ENCODE measurements at places on chromosomes 7 and 10. TPM values are rescaled to one million over a fixed set of nuclear protein-coding genes. Genes with fewer than 3 reads are reported as not detected.

MORN4 gene
- 5.3 TPM for total RNA-seq

FEZF1 gene
- total RNA-seq: not detected

NCF1 gene
- 0.35 TPM for total RNA-seq

RELN gene
- not detected for total RNA-seq

KCND2 gene
- total RNA-seq: not detected

CACNB2 gene
- not detected for total RNA-seq

TBC1D12 gene
- total RNA-seq: 0.35 TPM

NMT2 gene
- total RNA-seq: 20.6 TPM

- no peak overlapping the region for H3K27ac ChIP-seq
- H3K4me3 ChIP-seq: no peak overlapping the region
- no peaks in the 10 kb centered on the region for H3K4me1 ChIP-seq
These were observed 55.2 kb upstream of the DKK1 start for GRCh38 chr10:52258799-52259425.

DNA sequence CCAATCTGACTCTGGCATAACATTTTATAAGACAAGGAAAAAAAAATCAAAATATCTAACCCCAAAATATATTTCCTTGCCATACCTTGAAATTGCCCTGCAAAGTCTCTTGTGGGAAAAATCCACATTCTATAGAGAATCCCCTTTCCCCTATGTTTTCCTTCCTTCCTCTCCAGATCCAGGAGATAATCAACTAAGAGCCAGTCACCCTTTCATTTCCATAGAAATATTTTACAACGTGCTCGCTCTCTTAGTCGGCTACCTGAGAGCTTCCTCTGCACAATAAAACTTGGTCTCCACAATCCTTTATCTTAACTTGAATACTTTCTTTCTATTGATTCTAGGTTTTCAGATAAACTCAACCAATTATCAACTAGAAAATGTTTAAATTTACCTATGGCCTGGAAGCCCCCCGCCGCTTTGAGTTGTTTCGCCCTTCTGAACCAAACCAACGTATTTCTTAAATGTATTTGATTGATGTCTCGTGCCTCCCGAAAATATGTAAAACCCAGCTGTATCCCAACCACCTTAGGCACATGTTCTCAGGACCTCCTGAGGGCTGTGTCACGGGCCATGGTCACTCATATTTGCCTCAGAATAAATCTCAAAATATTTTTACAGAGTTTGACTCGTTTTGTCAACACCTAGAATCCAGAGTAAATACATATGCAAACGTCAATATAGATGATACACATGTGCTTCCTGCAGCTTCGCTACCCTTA, 869 bp downstream of the PSAP start:
- peak overlapping the region; percentile 55 for H3K27ac ChIP-seq
- no peak for DNase-seq
- peak overlapping the region; percentile 90 for H3K4me3 ChIP-seq
- H3K4me1 ChIP-seq: peaks cover 53% of the 10 kb centered on the region

DNA sequence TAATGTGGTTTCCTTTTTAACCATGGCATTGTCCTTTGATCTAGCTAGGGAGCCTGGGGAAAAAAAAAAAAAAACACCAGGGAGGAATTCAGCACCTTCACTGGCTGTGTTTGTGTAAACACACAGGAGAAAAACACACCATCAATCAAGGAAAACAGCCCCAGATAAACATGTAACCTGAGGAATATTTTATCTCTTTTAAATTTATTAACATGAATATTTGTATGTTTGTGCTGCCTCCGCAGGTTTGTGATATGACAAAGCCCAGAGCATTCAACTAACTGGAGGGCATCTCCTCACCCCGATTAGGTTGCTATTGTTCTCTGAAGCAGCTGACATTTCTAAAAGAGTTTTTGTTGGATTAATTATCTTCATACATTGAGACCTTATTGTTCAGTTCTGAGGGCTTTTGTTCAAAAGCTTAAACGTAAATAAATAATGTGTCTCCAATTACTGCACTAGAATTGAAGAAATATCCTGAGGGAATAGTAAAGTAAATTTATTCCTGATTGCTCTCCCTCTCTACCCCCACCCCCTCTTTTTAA, 89.4 kb upstream of the SEMA3E start:
- H3K27ac ChIP-seq: no peak overlapping the region
- no peak for DNase-seq
- H3K27me3 ChIP-seq: no peaks in the 10 kb centered on the region
- no peaks in the 10 kb centered on the region for H3K36me3 ChIP-seq

DNA sequence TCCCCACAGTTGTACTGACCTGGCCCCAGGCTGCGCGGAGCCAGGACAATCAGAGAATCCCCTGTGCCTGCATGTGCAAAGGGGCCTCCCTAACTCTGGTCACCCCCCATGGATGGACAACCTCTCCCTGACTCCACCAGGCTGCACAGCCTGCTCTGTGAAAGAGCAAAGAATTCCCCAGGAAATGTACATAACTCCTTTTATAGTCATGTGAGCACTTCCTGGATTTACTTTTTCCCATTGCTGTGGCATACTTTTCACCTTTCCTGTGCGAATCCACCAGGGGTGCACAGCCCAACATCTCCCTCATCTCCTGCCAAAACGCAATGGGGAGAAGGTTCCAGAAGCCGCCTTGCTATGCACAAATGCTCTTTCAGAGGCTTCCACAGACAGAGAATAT, 27.9 kb downstream of the FGFR2 start:
- H3K27me3 ChIP-seq: no peaks in the 10 kb centered on the region
- no peaks in the 10 kb centered on the region for H3K36me3 ChIP-seq
- H3K4me3 ChIP-seq: no peak overlapping the region

DNA sequence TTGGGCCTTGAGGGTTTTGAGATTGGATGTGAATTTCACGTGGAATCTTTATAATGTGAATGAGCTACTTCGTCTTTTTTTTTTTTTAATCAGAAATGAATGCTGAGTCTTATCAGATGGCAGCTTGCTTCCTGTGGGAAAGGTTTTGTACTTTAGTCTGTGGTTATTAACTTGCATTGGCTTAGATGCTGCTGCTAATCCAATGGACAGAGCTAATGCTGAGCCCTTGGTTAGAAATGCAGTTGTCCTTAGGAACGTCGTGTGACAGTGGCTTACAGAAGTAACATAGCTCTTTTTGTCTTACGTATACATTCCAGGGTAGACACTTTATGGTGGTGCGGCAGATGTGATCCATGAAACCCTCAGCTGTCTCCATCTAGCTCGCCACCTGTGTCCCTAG, 32.8 kb downstream of the ADCY1 start:
- H3K36me3 ChIP-seq: no peaks in the 10 kb centered on the region
- no peak for DNase-seq
- H3K27ac ChIP-seq: no peak overlapping the region
- no peaks in the 10 kb centered on the region for H3K4me1 ChIP-seq
- H3K4me3 ChIP-seq: no peak overlapping the region

GRCh38 chr10:61321041-61321857, 131.9 kb downstream of the TMEM26 start:
- no peaks in the 10 kb centered on the region for H3K4me1 ChIP-seq
- no peak for DNase-seq
- H3K36me3 ChIP-seq: no peaks in the 10 kb centered on the region
- no peak overlapping the region for H3K4me3 ChIP-seq

GRCh38 chr10:120085096-120085796, 192.7 kb downstream of the SEC23IP start:
- H3K27ac ChIP-seq: no peak overlapping the region
- H3K36me3 ChIP-seq: no peaks in the 10 kb centered on the region
- no peak for DNase-seq
- no peak overlapping the region for H3K4me3 ChIP-seq

- no peak for DNase-seq
- H3K27me3 ChIP-seq: no peaks in the 10 kb centered on the region
- no peak overlapping the region for H3K27ac ChIP-seq
- H3K36me3 ChIP-seq: no peaks in the 10 kb centered on the region
- no peaks in the 10 kb centered on the region for H3K4me1 ChIP-seq
- no peak overlapping the region for H3K4me3 ChIP-seq
These were observed 151.6 kb downstream of the MALRD1 start for GRCh38 chr10:19200211-19200610.

DNA sequence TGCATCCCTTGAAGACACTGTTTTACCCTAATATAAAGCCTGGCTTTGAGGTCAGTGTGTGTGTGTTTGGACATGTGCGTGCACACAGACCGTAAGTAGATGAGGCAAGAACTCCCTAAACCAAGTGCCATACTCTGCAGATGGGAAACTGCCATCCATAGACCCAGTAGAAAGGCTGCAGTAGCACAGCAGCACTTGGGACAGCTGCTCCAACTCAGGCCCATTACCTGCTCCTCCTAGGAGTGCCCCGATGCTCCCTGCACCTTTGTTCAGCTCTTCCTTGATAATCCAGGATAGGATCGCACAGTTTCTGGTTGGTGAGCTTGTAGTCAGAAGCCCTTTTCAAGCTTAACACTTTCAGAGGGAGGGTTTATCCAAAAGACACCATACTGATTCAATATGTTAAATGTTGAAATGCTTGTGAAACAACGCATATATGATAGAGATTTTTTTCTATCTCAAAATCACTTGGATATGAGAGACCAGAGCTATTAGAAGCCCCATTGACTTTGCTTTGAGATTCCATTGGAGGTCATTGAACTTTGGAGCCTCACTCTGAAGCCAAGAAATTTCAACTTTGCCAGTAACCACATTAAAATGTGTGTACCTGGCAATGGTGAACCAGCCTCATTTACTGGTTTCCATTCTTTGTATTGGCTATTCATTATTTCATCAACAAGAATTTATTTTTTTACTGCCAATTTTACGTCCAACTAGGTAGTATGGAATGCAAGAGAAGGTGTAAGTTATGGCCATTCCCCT, 757.0 kb upstream of the GALNT17 start:
- no peak overlapping the region for H3K4me3 ChIP-seq
- no peak for DNase-seq
- H3K4me1 ChIP-seq: no peaks in the 10 kb centered on the region
- H3K36me3 ChIP-seq: no peaks in the 10 kb centered on the region
- H3K27me3 ChIP-seq: no peaks in the 10 kb centered on the region

- peaks cover 5% of the 10 kb centered on the region for H3K36me3 ChIP-seq
- H3K27me3 ChIP-seq: no peaks in the 10 kb centered on the region
- H3K4me1 ChIP-seq: peaks cover 50% of the 10 kb centered on the region
- H3K4me3 ChIP-seq: no peak overlapping the region
- peak; percentile 19 for DNase-seq
These were observed 26.5 kb downstream of the LMTK2 start for GRCh38 chr7:98133181-98133580.

DNA sequence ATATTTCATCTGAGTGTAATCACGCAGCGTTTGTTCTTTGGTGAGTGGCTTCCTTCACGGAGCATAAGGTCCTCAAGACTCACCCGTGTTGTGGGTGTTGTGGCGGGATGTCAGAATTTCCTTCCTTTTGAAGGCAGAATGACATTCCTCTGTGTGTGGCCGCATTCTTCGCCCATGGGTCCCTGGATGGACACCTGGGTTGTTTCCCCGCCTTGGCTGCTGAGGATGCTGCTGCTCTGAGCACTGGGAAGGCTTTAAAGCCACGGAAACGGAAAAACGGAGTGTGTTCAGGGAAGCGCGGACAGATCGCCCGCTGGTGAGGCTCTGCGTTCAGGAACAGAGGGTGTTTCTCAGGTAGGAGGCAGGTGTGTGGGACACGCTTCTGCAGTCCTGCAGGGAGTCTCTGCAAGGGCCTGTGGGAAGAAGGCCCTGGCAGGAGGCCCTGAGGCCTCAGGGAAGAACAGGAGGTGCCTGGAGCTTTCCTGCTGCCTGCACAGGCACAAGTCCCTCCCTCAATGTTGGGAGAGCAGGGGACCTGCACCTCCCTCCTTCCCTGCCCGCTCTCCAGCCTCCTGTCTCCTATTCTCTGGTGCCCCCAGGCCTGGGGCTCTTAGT, 35.7 kb upstream of the SHH start:
- H3K4me3 ChIP-seq: no peak overlapping the region
- no peak overlapping the region for H3K27ac ChIP-seq
- no peaks in the 10 kb centered on the region for H3K4me1 ChIP-seq
- no peaks in the 10 kb centered on the region for H3K36me3 ChIP-seq
- peaks cover 9% of the 10 kb centered on the region for H3K27me3 ChIP-seq
- DNase-seq: no peak

GRCh38 chr7:102186306-102186705, 100.4 kb upstream of the SH2B2 start:
- no peaks in the 10 kb centered on the region for H3K4me1 ChIP-seq

GRCh38 chr10:12327476-12327875, 21.9 kb upstream of the CAMK1D start:
- no peak overlapping the region for H3K27ac ChIP-seq
- peaks cover 9% of the 10 kb centered on the region for H3K4me1 ChIP-seq
- no peak for DNase-seq
- no peak overlapping the region for H3K4me3 ChIP-seq
- no peaks in the 10 kb centered on the region for H3K36me3 ChIP-seq

GRCh38 chr10:3398825-3399646, 226.5 kb upstream of the PITRM1 start:
- H3K36me3 ChIP-seq: no peaks in the 10 kb centered on the region
- no peak for DNase-seq
- H3K4me1 ChIP-seq: peaks cover 4% of the 10 kb centered on the region
- H3K27me3 ChIP-seq: peaks cover 5% of the 10 kb centered on the region
- H3K27ac ChIP-seq: no peak overlapping the region

GRCh38 chr10:58775960-58776567, 263.4 kb downstream of the BICC1 start:
- H3K27ac ChIP-seq: no peak overlapping the region
- no peaks in the 10 kb centered on the region for H3K4me1 ChIP-seq
- DNase-seq: no peak

GRCh38 chr7:108077709-108078108, 52.5 kb downstream of the LAMB4 start:
- no peaks in the 10 kb centered on the region for H3K4me1 ChIP-seq
- no peaks in the 10 kb centered on the region for H3K36me3 ChIP-seq
- H3K27me3 ChIP-seq: no peaks in the 10 kb centered on the region

- no peaks in the 10 kb centered on the region for H3K4me1 ChIP-seq
- no peaks in the 10 kb centered on the region for H3K36me3 ChIP-seq
- no peak overlapping the region for H3K4me3 ChIP-seq
- DNase-seq: no peak
- no peaks in the 10 kb centered on the region for H3K27me3 ChIP-seq
These were observed 192.6 kb downstream of the CFTR start for GRCh38 chr7:117672453-117672852.

DNA sequence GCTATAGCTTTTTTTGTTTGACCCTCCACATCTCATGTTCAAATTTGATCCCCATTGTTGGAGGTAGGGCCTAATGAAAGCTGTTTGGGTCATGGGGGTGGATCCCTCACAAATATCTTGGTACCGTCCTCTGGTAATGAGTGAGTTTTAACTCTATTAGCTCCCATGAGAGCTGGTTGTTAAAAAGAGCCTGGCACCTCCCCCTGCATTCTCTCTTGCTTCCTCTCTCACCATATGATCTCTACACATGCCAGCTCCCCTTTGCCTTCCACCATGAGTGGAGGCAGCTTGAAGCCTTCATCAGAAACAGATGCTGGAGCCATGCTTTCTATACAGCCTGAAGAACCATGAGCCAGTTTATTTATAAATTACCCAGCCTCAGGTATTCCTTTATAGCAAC, 43.0 kb upstream of the IMMP2L start:
- no peaks in the 10 kb centered on the region for H3K36me3 ChIP-seq
- no peaks in the 10 kb centered on the region for H3K4me1 ChIP-seq
- no peak overlapping the region for H3K27ac ChIP-seq
